ENCODE measurements at places on chromosomes 5 and 9. TPM values are rescaled to one million over a fixed set of nuclear protein-coding genes. Genes with fewer than 3 reads are reported as not detected.

DNA sequence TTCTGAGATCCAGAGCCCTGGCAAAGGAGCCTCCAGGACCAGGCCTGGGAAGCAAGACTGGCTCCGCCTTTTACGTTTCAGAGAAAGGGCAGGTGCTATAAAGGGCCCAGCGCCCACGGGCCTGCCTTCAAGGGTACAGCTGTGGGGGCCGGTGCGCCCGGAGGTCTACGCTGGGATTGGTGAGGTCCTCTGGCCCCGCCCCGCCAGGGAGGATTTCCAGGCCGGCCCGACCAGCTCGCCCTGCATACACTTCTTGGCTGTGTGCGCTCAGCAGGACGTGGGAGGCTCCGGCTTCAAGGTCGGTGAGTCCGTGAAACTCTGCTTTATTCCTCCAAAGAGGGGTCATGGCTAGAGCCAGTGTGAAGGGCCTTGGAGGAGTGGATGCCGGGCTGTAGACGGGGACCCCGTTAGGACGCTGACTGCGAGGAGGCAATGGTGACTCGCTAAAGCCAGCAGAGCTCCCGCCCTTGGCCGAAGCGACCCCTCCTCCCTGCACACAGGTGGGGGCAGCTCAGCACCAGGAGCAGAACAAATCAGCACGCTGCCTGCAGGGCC, at the start of gene CKMT2:
Gene CKMT2, plus strand, starts transcription at position 243 of the 555 bp plus-strand sequence. CDS start 17,811 bp downstream, outside the sequence.
- peak; percentile 31 for DNase-seq

GRCh38 chr5:146091881-146092280, 13.5 kb downstream of the PLAC8L1 start:
- no peak for DNase-seq

DNA sequence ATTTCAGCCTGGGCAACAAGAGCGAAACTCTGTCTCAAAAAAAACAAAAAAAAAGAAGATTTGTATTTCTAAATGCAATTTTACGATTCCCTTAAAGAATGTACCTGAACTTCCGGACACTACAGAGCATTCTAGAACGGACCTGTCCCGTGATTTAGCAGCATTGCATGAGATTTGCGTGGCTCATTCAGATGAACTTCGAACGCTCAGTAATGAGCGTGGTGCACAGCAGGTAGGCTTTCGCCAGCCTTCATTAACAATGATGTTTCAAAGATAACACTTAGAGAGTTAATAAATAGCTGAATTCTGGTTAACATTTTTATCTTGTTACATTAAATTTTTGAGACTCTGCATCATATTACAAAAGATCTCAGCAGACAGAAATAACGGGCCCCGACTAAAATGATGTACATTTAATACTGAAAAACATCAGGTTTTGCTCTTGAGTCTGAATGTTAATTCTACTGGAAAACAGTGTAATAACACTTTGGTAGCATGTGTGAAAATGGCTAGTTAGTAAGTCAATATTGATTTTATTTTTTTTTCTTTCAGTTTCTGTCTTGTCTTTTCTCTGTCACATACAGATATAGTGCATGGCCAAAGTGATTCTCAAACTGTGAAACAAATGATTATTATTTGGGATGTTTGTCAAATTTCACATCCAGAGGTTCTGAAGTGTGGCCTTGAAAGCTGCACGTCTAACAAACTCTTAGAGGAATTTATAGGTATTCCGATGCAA, 23.3 kb downstream of the CCNH start:
- no peak for DNase-seq

GRCh38 chr5:125560476-125561225, 814.2 kb upstream of the ZNF608 start:
- DNase-seq, result no peak

DNA sequence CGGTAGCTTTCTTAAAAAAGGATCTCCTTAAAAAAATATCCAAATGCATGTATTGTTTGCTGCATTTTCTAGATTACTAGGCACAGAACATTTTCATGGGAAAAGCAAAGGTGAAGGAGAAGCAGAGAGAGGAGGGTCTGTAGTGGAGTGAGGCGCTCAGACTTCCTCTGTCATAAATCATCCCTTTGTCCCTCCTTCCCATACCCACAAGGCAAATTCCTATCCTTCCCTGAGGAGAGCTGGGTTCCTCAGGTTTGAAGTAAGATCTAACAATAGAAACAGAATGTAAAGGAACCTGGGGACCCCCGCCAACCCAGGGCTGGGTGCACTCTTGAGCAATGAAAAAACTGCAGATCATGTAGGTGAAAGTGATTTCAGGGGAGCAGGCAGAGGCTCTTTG, 149.2 kb upstream of the ANKH start:
- no peak for DNase-seq

GRCh38 chr9:136326061-136326760, 1.1 kb upstream of the GPSM1 start:
- DNase-seq, result no peak

DNA sequence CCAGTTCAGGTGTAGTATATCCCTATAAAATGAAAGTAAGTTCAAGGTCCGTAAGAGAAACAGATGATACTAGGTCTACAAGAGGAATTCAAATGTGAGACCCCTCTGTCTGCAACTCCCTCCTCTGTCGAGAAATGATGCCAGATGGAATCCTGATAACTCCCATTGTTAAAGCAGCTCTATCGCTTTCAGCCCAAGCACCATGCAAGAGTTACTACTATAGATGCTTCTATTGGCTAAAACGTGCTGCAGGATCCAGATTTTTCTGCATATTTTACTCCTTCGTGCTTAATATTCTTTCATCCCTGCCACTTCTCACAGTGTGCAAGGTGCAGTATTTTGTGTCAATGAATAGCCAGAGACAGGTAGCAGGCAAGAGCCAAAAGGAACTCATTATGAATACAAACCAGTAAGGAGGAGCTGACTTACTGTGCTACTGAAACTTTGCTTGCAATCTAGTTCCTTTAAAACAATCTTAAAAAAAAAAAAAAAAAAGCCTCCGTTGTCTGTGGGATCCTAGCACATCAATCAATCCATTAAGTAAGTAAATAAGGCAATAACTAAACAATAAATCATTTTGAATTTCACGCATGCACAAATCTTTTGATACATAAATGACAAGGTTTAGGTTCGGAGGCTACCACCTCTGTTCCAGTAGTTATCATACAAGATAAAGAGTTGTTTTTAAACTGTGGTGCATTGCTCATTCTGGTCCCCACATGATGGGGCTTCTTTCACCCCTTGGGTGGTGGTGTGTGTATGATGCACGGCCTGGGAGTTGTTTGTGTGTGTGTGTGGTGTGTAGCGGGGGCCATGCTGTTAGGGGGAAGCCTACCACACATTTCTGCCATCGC, 151.1 kb upstream of the MPDZ start:
- DNase-seq, result no peak

- DNase-seq, result no peak
Measured at GRCh38 chr5:179231309-179231708, 114.0 kb downstream of the ADAMTS2 start.

NUTM2F gene
- polyA plus RNA-seq, result not detected

DNA sequence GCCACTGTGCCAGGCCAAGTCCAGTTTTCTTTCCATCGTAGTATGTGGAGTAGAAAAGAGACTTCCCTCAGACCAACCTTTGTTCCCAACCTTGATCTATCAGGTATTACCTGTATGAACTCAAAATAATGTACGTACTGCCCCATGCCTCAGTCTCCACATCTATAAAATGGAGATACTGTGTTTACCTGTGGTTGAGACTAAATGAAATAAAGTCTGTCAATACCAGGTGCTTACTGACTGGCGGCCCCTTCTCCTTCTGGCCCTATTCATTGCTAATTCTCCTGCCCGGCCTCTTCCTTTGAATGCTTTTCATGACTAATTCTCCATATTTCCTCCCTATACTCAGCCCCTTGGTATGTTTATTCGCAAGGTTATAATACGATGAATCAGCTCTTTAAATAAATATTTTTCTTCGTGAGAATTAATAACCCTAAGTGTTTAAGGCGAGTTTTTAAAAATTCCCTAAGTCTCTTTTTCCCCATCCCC, 89.6 kb upstream of the BASP1 start:
- no peak for DNase-seq

SLCO6A1 gene
- polyA plus RNA-seq, result not detected

DNA sequence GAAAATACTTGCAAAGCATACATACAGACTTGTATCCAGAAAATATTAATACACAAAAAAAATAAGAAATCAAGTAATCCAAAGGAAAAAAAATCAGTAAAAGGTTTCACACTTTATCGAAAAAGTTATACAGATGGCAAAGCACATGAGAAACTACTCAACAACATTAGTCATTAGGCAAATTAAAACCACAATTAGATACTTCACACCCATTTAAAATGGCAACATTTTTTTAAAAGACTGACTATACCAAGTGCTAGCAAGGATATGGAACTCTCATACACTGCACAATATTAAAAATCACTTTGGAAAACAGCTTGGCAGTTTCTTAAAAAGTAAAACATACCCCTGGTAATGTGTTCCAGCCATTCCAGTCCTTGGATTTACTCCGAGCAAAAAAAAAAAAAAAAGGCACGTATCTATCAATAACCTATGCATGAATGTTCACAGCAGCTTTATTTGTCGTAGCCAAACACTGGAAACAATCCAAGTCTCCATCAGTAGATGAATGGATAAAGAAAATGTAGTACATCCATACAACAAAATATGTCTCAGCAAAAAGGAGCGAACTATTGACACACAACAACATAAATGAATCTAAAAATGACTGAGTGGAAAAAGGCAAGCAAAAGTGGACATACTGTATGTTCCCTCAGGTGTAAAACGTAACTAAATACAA, 66.0 kb downstream of the GNAQ start:
- no peak for DNase-seq

AHRR gene
- polyA plus RNA-seq, result 3.0 TPM

DNA sequence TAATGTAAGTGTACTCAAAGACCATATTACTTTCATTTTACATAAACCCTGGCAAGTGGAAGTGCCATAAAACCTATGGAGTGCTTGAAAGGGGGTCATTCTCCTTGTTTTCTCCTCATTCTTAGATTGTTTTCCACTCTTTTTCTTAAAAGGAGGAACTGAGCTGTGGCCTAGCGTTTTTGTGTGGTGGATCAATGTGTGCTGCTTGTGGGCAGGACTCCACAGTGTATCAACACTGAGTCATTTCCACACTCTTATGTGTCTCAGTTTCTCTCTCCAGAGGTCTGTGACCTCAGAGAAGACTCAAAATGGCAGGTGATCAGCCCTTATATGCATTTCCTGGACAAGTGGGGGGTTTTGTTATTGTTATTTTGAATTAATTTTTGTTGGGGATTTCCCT, 516.1 kb upstream of the CDH10 start:
- DNase-seq, result no peak

ECSCR gene
- polyA plus RNA-seq, result 21.5 TPM

ITK gene
- polyA plus RNA-seq, result 0.17 TPM

DNA sequence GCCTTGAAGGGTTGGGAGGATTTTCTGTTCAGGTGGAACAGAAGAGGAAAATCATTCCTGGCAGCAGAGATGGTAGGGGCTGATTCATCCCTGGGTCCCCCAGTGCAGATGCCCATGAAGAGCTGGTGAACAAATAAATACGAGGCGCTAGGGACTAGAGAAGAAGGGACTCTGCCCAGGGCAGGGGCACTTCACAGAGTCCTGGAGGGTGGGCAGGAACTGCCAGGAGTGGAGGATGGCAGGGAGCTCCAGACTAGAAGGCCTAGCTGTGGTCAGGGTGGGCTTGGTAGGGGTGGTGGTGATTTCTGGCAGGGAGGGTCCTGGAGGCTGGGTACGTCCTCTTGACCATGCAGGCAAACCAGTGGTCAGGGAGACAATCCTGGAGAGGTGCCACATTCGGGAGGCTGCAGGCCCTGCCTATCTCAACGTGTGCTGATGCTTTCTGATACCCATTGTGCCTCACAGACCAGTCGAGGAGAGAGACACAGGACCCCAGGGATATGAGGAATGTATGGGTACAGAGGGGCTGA, 69.9 kb downstream of the CRB2 start:
- no peak for DNase-seq

GRCh38 chr5:142082182-142082781, 26.3 kb upstream of the NDFIP1 start:
- no peak for DNase-seq

Data from left renal pelvis (tissue), 4 donors.